ENCODE measurements at places on chromosomes 7 and 10.
A peak's percentile ranks its signal among the peaks of the same experiment; 100 is the strongest.

GRCh38 chr7:114630201-114630990 is 215.8 kb downstream of the FOXP2 start:
- DNase-seq, result no peak

GRCh38 chr10:124244256-124244877 is 151.0 kb upstream of the CHST15 start:
- DNase-seq, result no peak

- DNase-seq, result no peak
These were observed 255.8 kb upstream of the PHYHIPL start for GRCh38 chr10:58920655-58921003.

GRCh38 chr7:30173058-30173897 is 38.5 kb downstream of the MTURN start:
- DNase-seq, result no peak

DNA sequence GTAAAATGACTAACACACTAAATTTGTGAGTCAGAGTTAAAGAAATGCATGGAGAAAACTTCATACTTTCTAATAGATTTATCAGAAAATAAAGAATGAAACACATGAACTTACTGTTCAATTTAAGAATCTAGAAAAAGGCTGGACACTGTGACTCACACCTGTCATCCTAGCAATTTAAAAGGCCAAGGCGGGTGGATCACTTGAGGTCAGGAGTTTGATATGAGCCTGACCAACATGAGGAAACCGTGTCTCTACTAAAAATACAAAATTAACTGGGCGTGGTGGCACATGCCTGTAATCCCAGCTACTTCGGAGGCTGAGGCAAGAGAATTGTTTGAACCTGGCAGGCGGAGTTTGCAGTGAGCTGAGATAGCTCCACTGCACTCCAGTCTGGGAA is 1106.2 kb upstream of the LRRN3 start:
- no peak for DNase-seq

DNA sequence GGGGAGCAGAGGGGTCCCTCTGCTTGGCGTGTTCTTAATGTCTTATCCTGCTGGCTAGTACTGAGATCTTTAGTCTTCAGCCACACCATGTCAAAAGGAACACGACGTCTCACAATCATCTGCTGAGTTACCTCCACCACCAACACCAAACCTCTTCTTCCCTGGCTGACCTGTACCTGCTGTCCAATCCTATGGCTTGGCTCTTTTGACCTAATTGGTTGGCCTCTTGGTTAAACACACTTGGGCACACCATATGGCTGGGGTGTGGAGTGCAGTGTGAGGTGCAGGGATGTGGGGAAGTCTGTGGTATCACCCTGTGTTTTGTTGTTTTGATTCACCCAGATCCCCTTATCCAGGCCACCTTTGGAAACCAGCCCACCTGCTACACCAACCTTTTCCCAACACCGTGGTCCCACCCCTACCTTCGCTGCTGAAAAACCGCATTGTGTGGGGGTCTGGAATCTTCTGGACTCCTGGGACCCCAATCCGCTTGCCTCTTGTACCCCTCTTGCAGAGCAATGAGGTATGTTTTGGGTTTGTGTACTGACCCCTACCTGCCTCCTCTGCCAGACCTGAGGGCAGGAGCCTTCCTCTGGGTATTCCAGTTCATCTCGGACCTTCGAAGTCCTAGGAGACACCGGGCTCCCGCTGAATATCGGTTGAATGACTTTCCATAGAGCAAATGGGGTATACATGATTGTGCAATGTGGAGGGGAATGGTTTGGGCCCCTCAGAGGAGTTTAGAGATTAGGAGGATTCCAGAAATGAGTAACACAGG is 2.8 kb upstream of the LBX1 start:
- no peak for DNase-seq

GRCh38 chr10:6498771-6499170 is 81.3 kb downstream of the PRKCQ start:
- no peak for DNase-seq

- no peak for DNase-seq
These were observed 91.3 kb downstream of the NRF1 start for GRCh38 chr7:129702761-129703338.

- no peak for DNase-seq
These were observed 7.3 kb downstream of the DMTF1 start for GRCh38 chr7:87159538-87159937.

GRCh38 chr10:51685768-51686167 is 13.6 kb downstream of the CSTF2T start:
- DNase-seq, result no peak

- DNase-seq, result no peak
These were observed 31.8 kb upstream of the LSM8 start for GRCh38 chr7:118152149-118152548.

DNA sequence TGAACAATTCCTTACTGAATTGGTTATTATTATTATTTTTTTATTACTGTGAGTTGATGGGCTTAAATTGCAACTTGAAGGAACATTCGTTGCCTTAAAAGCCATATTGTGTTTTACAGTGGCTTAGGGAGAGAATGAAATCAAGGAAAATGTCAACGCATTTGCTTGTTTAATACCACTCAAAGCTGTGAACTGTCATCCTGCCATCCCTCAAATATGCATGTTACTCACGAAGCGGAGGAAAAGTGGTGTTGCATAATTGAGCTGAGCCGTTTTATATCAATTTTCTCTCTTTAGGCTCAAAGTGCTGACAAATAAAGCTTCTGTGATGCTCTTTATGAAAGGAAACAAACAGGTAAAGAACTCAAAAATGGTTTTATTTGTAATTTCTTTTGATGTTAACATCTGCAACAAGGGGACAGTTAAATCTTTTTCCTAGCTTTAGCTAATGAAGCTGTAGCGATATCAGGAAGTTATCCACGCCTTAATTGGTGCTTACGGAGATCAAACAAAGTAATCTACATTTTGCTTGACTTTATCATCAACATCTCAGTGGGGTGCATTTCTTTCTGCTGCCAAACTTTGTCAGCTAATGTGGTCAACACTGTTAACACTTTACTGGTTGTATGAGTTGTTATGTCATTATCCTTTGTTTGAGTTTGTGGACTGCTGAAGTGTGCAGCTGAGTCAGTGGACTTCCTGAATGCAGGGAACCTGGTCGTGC is 33.1 kb downstream of the GLRX3 start:
- peak; percentile 61 for DNase-seq

Data from LoVo (cell line).